Heart right ventricle (tissue), 16 donors: ENCODE measurements at places on chromosomes 5 and 9. TPM values are rescaled to one million over a fixed set of nuclear protein-coding genes. Genes with fewer than 3 reads are reported as not detected.

ECSCR gene
- total RNA-seq = 30.4 TPM

LHX3 gene
- total RNA-seq = not detected

ANKH gene
- total RNA-seq = 252 TPM

VLDLR gene
- total RNA-seq = 141 TPM

CMYA5 gene
- total RNA-seq = 771 TPM

SLIT3 gene
- 24.9 TPM for total RNA-seq
